ENCODE measurements at places on chromosomes 3 and 15. TPM values are rescaled to one million over a fixed set of nuclear protein-coding genes. Genes with fewer than 3 reads are reported as not detected.

The LRRIQ4 gene
- not detected for total RNA-seq

The BFSP2 gene
- not detected for total RNA-seq

The TMEM108 gene
- total RNA-seq: not detected

The IL17RC gene
- total RNA-seq: 29.8 TPM

The TM2D3 gene
- total RNA-seq: 32.1 TPM

The SNAPC5 gene
- 44.0 TPM for total RNA-seq

The PRICKLE2 gene
- total RNA-seq: 2.2 TPM

The HYAL1 gene
- 0.54 TPM for total RNA-seq

The CLDN1 gene
- 15.3 TPM for total RNA-seq

The GOLGA8R gene
- total RNA-seq: 0.19 TPM

The FOXL2NB gene
- 1.0 TPM for total RNA-seq

The RBMS3 gene
- total RNA-seq: 0.43 TPM

The SPSB4 gene
- 0.20 TPM for total RNA-seq

The EFHB gene
- total RNA-seq: 1.5 TPM

The CCR9 gene
- total RNA-seq: not detected

The NTRK3 gene
- 24.5 TPM for total RNA-seq

The SST gene
- total RNA-seq: not detected

The IL17RD gene
- 0.97 TPM for total RNA-seq

The INKA1 gene
- total RNA-seq: 2.8 TPM

The TMEM212 gene
- not detected for total RNA-seq

The LMAN1L gene
- total RNA-seq: not detected

The FANCD2OS gene
- not detected for total RNA-seq

The SLC9C1 gene
- total RNA-seq: not detected

The SCN5A gene
- 0.89 TPM for total RNA-seq

The POC1A gene
- 18.9 TPM for total RNA-seq

The GOLGA8J gene
- total RNA-seq: 0.09 TPM

The WDR93 gene
- 0.21 TPM for total RNA-seq

The APOD gene
- total RNA-seq: 1.8 TPM

The ASB14 gene
- not detected for total RNA-seq

The CCR8 gene
- not detected for total RNA-seq

The LINGO1 gene
- 9.9 TPM for total RNA-seq

The OIP5 gene
- total RNA-seq: 13.3 TPM
